Left ventricle myocardium inferior (tissue), 1 donor: ENCODE measurements at places on chromosomes 6 and 20. TPM values are rescaled to one million over a fixed set of nuclear protein-coding genes. Genes with fewer than 3 reads are reported as not detected.

Gene KCNK5
- total RNA-seq: 0.47 TPM

Gene C20orf204
- total RNA-seq: 0.55 TPM

Gene BANF2
- not detected for total RNA-seq

Gene SDC4
- total RNA-seq: 77.4 TPM

Gene PEDS1
- 17.3 TPM for total RNA-seq

Gene ZBTB46
- total RNA-seq: 13.6 TPM

Gene SMIM13
- total RNA-seq: 12.3 TPM

Gene OPRL1
- 0.52 TPM for total RNA-seq

Gene SLC16A10
- 4.5 TPM for total RNA-seq

Gene UNC93A
- total RNA-seq: not detected

Gene CYP24A1
- not detected for total RNA-seq

Gene NKAPL
- total RNA-seq: 4.5 TPM

Gene DSP
- 322 TPM for total RNA-seq

Gene BPIFA1
- total RNA-seq: not detected

Gene CRISP3
- not detected for total RNA-seq

Gene SLC32A1
- not detected for total RNA-seq

Gene TSBP1
- total RNA-seq: not detected

Gene MLN
- not detected for total RNA-seq

Gene KIF6
- total RNA-seq: 0.69 TPM

Gene MCCD1
- total RNA-seq: not detected

Gene BMP7
- total RNA-seq: 19.9 TPM

Gene SAMD3
- total RNA-seq: not detected

Gene WFDC5
- not detected for total RNA-seq

Gene PLTP
- 84.1 TPM for total RNA-seq

Gene COX4I2
- 7.6 TPM for total RNA-seq

Gene SLC35D3
- 0.08 TPM for total RNA-seq

Gene CST5
- total RNA-seq: not detected

Gene PAK1IP1
- 11.2 TPM for total RNA-seq
